ENCODE measurements at places on chromosomes 2 and 18.

DNA sequence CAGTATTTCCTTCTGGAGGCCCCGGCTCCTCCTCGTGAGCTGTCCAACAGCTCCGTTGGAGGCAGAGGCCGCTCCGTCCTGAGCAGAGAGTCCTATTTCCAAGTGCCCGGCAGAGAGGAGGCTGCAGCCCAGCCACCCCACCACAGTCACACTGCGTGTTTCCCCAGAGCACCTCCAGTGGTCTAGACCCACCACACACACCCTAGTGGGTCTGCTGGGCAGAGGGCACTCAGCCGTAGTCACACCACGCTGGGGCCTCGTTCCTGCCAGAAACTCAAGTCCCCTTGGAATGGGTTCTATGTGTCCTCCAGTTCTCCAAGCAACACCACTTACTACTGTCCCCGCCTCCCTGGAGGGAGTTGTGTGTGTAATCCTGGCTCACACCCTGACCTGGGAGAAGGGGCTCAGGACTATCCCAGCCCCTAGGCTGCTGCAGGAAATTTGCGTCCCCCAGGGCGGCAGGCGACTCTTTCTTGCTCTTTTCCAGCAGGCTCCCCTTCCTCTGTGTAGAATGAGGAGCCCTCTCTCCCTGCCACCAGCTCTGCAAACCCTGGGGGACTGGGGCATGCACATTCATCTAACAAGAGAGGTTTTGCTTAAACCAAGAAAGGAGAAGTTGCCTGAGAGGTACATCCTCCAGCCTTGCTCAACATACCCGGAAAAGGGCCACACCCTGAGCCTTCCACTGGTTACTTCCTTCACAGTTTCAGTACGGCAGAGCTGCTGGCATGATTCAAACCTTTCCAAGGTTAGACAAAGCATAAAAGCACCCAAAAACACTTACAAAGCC, 114.1 kb downstream of the NDUFA10 start:
- no peak for DNase-seq

- no peak for DNase-seq
Measured at GRCh38 chr18:26036635-26037034, 53.8 kb downstream of the SS18 start.

DNA sequence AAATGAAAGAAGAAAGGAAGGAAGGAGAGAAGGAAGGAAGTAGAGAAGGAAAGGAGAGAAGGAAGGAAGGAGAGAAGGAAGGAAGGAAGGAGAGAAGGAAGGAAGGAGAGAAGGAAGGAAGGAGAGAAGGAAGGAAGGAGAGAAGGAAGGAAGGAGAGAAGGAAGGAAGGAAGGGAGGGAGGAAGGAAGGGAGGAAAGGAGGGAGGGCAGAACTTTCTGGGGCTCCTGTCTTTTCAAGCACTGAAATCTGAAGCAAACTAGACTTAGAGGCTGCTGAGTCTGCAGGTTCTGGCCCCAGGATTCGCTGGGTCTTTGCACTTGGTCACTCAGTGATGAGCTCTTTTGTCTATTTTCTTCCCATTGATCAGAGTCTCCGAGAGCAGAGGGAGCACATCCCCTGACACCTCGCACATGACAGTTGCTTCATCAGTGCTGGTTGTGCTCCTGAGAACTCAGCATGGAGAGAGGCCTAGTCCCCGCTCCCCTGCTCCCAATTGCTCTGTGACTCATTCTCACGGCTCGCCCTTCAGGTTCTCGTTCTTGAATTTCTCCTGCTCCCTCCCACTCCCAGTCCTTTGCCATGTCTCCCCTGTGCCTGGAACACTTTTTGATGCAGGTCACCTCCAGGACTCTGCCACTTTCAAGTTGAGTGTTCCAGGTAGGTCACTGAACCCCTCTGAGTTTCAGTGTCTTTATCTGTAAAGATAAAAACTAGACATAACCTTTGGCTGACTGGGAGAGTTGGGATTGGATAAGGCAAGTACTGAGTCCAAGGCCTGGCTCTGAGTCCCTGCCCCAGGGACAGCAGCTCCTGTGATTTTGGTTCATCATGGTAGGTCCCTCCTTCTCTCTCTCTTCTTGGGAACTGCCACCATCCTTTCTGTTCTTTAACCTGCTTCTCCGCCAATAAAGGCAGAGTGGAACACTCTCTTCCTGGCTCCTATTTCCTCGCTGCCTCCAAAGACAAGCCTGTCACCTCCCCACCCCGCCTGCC, 55.2 kb downstream of the TNP1 start:
- no peak for DNase-seq

DNA sequence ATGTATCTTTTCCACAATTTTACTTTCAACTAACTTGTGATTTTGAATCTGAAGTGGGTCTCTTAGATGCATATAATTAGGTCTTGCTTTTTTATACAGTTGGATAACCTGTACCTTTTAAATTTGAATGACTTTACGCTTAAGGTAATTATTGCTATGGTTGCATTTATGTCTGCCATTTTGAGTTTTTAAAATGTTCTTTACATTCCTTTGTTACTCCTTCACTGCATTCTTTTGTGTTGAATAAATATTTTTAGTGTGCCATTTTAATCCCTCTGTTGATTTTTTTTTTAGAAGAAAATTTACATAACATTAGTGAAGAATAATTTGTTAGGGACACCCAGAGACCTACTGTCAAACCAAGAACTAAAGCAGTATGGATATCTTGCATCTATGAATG, 65.3 kb downstream of the BIRC6 start:
- no peak for DNase-seq

DNA sequence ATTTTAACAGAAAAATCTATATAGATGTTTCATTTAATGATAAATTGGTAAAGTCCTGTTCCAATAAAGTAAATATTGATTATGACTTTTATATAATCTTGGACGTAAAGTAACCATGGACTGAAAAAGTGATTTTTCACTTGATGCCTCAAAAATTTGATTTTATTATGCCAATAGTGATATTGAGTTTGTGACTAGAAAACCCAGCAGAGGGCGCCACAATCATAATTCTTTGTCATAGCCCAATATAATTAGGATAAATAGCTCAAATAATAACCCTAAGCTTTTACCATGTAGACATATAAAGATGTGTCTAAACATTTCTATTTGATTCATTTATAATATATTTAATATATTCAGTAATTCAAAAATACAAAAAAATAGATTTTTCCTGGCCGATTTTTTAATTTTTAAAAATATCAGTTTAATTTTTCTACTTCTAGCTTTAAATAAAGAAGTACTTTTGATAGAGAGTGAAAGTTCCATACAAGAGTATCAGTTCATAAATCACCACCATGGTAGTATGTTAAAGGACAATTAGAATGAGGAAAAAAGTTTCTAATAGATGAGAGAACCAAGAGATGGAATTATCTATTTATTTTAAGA, 30.7 kb downstream of the CAMKMT start:
- peak; percentile 8 for DNase-seq

GRCh38 chr2:200443916-200444315, 66.0 kb downstream of the KCTD18 start:
- no peak for DNase-seq

GRCh38 chr2:70143314-70144150, 47.3 kb downstream of the C2orf42 start:
- no peak for DNase-seq

DNA sequence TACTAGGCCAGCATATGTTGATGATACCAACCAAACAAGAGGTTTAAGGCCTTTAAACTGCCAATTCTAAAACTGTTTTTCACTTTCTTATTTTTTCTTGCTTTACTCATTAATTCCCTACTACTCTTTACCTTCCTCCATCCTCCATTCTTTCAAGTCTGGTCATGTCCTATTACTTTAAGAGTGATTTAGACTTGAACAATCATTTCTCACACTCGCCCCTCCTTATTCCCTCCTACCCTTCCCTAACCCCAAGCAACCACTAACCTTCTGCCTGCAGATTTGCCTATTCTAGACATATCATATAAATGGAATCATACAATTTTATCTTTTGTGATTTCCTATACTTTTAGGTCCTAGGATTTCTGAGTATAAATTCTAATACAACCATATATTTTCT, 127.7 kb downstream of the USP34 start:
- no peak for DNase-seq

- DNase-seq, result no peak
Measured at GRCh38 chr2:220568296-220568695, 940.9 kb downstream of the SLC4A3 start.

DNA sequence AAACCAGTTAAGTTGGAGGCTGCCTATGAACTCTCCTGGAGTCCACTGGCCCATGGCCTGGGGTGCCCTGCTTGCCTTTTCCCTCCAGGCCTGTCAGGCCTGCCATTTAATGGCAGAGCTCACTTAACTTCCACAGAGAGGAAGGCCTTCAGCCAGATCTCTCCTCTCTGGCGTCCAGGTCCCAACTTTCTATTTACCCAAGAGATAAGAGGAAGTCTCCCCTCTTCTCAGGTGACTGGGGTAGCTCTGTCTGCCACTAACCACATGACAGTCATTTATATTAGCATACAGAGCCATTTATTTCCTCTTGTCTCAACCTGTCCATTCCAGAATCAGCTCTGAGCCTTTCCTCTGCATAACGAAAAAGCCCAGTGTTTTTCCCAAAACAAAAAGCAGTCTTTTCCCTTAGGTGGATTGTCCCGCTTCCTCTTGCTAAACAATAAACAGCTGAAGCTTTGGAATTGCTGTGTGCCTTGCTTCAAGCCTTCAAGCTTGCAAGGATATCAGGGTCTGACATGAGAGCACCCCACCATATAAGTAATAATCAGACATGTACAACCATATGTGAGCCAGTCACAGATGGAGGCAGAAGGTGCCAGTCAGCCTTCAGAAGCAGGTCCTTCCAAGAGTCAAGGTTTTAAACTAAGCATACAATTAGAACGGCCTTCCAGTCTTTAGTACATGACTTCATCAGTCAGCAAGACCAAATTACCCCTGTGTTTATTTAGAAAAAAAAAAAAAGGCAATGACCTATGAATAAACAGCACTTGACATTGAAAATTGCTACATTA, 71.2 kb upstream of the STPG4 start:
- peak; percentile 36 for DNase-seq

- no peak for DNase-seq
Measured at GRCh38 chr18:63505566-63506335, 29.0 kb downstream of the SERPINB5 start.

GRCh38 chr2:239717706-239718105, 307.4 kb downstream of the NDUFA10 start:
- DNase-seq, result no peak

DNA sequence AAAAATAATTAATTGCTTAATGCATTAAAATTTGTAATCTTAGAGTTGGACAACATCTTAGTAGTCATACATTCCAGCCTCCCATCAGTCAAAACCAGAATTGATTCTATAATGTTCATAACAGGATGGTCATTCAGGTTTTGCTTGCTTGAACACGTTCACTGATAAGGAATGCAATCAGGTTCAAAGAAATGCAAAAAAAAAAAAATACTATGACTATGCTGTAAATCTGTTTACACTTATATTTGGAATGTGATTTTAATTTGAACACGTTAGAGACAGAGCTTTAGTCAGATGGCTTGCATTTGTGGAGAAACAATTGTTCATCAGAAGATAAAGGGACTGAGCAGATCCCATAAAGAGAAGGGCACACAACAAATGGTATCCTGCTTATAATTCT, 131.3 kb upstream of the UNC80 start:
- DNase-seq, result no peak

DNA sequence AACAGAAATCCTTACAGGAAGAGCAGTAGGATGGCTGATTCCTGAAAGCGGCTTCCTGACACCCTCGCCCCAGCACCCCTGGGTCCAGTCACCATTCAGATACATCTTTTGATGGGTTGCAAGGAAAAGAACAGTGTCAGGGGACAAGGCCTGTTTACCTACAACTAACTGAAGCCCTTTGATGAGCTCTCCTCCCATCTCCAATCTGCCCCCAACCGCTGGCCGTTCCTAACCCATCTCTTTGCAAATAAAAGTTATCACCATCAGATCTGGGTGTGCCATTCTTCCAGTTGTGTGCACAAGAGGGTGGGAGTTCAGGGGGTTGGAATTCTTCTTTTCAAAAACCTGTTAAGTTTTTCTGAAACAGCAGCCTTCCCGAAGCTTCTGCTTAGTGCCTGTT, 48.9 kb downstream of the ARL4C start:
- DNase-seq, result no peak

- DNase-seq, result no peak
Measured at GRCh38 chr2:46644690-46645385, 165.5 kb downstream of the TMEM247 start.

GRCh38 chr2:158970241-158970751, 1.9 kb downstream of the TANC1 start:
- DNase-seq, result no peak

DNA sequence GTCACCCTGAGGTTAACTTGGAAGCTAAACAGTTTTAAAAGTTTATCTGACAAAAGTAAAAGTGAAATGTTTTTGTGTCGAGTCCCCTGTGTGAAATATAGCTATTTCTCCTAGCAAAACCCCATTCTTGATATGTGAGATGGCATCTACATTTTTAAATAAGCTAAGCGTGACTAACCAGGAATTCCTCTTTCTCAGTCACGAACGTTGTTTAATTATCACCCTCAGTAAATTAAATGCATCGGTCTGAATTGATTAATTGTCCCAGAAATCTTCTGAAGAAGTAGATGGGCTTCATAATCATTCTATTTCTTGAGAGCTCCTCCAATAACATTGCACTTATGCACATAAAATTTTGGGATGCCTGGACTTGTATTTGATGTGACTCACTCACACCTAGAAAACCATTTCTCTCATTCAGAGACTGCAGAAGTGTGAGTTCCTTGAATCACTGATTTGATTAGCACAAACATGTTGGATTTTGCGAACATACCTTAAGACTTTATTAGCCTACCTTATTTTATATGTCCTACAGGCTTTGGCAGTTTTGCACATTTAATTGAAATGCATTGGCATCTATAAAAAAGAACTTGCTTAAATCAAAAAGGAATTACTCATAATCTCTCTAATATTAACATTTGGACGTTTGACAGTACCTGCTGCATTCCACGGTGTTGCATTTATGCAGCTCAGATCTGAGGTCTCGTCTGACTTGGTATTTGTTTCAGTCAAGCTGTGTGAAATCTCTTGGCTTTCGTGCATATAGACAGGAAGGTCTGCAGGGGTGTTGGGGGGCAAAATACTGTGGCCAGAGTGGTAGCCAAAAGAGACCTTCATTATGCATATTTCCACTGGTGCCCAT, 475.2 kb downstream of the EPHA4 start:
- no peak for DNase-seq

- DNase-seq, result no peak
Measured at GRCh38 chr2:160156665-160157064, 43.4 kb downstream of the ITGB6 start.

- no peak for DNase-seq
Measured at GRCh38 chr2:181239201-181239799, 217.9 kb upstream of the ITGA4 start.

DNA sequence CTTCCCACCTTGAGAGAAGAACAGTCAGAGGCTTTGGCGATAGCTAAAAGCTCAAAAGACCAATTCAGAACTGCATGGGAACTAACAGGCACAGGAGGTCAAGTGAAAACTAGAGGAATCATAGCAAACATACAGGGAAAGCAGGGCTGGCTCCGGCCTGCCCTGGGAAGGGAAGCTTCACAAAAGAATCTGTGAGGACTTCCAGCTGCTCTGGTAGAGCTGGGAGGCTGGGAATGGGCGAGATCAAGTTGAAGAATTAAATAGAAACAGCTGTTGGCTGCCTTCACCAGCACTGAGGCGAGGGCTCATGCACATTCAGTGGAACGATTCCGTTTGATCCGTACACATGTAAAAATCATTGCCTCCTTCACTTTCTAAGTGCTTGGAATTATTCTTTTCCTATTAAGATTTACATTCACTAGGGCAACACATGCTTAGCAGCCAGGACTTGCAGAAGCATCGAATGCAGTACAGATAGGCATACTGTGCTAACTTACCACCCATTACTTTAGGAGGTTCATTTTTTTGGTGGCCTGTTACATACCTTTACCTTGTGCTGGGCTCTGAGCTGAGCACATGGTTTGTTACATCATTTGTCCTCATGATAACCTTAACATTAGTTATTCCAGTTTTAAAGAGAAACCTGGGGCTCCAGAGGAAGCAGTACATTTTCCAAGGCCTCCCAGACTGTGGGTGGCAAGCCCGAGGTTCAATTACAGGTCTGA, 125.4 kb upstream of the RNF152 start:
- no peak for DNase-seq
